ENCODE measurements at places on chromosomes 5 and 9.

DNA sequence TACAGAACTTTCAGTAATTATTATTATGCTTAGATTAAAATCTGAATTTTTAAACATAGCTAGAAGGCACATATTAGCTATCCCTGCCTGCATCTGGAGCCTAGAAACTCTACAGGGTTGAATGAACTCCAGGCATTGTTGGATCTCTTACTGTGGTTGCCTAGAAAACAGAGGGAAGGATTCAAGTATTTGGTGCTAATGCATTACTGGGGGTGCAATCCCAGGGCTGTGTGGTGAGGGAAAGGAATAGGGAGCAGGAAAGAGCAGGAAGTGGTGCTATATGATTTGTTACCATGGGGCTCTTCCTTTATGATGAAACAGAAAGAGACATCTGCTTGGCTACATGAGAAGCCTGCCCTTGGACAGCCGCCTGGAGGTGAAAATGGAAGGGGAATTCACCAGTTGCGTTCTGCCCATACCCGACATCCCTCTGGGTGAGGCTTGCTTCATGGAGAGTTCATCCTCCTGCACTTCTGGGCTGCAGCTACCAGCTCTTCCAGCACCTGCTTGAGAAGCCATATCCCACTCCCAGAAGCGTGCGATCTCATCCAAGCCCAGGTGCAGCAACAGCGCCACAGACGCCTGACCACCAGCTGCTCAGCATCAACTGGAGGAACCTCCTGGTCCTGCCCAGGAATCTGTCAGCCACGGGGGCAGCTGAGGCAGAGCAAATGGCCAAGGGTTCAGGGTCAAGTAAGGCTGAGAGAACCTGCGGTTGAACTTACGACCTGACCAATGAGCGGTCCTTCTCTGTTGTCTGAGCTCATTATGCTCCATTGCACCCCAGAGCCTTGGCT lies 362.8 kb downstream of the SEMA5A start:
- DNase-seq, result no peak

DNA sequence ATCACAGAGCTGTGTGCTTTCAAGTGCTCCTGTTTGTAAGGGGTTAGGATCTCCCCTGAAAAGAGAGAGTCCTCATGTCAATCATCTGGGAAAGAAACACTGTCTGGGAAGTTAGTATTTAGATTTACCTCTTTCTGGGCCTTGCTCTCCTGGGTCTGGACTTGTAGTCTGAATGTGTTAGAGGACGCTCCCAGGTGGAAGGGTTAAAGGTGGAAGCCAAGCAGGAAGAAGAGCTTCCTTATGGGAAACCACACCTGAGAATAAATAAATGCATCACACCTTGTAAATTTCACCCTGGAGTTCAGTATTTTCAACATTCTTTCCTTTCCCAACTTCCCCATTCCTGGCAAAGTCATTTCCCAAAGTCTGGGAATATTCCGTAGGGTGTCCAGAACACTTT lies 1.3 kb downstream of the PLGRKT start:
- no peak for DNase-seq

DNA sequence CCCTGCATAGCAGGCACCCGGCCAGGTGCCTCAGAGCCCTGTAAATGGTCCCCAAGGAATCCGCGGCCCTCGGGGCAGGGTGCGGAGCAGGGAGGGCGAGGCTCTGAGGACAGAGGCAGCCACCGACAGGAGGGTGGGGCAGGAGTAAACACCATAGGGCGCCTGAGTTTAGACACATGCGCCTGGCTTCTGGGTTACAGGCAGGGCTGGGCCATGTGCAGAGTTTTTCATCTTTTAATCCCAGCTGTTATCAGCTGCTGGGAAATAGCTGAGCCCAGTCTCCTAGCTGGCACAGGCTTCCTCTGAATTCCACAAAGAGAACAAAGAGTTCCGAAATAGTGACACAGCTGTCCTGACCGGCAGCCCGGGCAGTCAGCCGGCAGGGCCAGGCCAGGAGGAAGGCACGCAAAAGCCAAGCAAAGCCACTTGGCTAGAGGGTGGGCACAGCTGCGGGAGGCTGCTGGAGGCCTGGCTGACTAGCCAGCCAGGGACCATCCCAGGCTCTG lies 98.9 kb upstream of the PHYKPL start:
- DNase-seq, result no peak

- DNase-seq, result no peak
Measured at GRCh38 chr9:113484258-113484730, 20.8 kb downstream of the RGS3 start.

DNA sequence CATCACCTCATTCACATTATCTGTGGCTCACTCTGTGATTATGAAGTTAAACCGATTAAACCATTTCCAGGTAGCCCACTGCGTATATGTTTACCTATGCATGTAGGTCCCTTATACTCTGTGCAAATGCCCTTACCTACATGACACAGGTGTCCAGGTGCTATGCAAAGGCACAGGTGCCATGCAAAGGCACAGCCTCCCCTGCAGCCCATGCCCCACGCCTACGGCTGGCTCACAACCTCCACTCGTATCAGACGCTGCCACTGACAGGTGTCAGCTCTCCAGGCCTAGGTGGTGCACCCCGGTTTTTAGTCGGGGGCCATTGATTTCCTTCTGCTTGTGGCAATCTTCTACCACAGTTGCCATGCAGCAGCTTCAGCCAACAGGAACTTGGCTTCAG lies 57.7 kb upstream of the IRX1 start:
- DNase-seq, result no peak

DNA sequence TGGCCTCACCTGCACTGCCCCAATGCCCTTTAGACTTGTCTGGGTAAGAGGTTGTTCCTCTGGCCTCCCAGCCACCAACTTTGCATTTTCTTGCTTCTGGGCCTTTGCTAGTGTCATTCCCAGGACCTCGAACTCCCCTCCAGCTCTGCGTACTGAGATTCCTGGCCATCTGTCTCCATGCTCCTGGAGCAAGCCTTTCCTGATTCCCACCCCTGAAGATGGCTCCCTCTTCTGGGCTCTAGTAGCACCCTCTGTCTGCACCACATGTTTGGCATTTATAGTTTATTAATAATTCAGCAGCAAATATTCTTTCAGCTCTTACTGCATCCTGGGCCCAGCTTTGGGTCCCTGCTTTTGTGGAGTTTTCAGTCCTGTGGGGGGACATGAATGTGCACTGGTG lies 14.9 kb downstream of the FAM163B start:
- DNase-seq, result no peak

DNA sequence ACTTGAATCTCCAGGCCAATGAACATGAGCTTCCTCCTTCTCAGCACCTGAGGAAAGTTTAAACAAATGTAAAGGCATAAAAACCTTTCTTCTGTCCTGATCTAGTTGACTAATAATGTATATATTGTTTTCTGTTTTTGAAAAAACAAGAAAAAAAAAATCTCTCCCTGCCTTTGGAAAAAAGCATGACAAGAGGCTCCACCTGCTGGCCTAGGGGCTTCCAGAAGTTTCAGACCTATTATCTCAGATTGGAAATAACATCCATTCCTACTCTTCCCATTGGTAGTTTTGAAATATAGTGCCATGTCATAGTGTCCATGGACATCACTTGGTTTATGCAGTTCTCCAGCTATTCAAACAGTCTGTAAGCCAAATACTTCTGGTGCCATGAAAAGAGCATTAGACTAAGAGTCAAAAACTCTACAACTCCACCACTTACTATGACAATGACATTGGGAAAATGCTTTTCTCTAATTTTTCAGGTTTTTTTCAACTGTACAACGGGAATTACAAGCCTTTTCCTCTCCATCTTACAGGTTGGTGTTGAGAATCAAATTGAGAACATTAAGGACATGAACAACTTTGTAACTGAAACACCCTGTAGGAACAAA lies 409.6 kb upstream of the MPDZ start:
- no peak for DNase-seq

DNA sequence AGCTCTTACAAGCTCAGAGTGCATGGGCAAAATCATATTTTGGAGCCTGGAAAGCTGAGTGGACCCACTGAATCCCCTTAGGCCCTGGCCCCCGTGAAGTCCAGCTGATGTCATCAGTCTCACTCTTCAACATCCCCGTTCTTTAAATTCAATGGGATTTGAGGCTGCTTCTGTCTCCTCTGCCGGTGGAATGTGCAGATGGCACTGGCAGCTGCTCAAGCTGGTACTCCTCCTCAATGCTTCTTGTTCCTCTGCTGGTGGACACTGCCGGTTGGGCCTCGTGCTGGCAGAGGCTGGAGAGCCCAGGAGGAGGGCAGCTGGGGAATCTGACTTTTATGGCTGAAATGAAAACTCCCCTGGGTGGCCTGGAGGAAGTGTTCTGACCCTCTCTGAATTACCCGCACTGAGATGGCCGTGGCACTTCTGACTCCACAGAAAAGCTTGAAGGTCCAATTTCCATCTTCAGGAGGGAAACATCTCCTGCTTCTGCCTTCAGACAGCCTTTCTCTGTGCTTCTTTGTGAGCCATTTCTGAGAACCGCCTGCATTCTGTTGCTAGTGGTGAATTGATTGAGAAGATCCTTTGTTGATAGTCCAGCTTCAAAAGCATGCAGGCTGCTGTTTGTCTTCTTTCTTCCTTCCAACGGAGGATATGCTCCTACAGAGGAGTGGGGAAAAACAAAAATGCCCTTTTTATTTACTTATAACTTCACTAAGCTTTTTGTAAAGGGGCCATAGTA lies 298.9 kb downstream of the TMEM38B start:
- peak; percentile 59 for DNase-seq

GRCh38 chr5:15452781-15453180 lies 47.2 kb upstream of the FBXL7 start:
- no peak for DNase-seq

GRCh38 chr5:58999804-59000203 lies 416.9 kb downstream of the RAB3C start:
- DNase-seq, result peak; percentile 65

DNA sequence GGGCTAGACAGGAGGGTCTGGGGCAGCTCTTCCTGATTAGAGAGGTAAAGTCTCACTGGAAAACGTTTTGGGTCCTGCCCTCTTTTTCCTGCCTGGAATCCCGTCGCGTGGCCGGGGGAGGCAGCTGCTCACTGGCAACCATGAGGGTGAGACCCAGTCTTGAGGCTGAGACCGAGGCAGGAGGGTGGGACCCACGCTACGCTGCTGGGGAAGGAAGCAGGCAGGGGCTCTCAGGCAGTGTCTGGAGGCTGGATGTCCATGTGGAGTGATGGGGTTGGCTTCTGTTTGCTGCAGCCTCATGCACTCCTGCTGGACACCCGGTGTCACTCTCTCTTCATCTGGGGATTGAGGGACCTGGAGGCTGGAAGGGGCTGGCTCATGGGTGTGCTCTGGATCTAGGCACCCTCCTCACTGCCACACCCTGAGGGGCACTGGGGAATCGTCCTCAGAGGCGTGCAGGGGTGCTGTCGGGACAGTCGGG lies 11.3 kb upstream of the SLC2A6 start:
- no peak for DNase-seq

GRCh38 chr9:129344641-129345495 lies 166.8 kb upstream of the IER5L start:
- DNase-seq, result no peak

DNA sequence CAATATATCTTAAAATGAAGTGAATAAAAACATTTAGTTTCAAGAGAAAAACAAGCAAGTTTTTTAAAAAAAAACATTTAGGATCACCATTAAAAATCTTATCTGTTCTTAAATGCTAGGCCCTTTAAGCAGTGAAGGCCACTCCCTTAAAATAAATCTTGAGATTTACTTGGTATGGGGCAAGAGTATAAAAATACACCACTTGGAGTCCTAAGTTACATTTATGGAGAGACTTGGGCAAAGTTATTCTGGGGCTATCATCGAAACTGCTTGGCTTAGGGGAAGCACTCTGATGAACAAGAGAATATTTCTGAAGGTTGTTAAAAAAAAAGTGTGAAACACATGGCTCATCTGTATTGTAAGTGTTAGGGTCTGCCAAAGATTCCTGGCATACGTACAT lies 97.4 kb downstream of the NR3C1 start:
- DNase-seq, result no peak

DNA sequence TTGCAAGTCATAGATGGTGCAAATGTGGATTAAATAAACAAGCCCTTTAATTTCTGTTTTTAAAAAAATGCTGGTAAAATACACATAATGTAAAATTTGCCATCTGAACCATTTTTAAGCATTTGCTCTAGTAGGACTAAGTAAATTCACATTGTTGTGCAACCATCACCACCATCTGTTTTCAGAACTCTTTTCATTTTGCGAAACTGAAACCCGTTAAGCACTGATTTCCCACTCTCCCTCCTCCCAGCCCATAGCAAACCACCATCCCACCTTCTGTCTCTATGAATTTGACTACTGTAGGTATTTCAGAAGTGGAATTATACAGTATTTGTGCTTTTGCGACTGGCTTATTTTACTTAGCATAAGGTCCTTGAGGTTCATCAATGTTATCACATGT lies 103.3 kb upstream of the CNTLN start:
- DNase-seq, result no peak

DNA sequence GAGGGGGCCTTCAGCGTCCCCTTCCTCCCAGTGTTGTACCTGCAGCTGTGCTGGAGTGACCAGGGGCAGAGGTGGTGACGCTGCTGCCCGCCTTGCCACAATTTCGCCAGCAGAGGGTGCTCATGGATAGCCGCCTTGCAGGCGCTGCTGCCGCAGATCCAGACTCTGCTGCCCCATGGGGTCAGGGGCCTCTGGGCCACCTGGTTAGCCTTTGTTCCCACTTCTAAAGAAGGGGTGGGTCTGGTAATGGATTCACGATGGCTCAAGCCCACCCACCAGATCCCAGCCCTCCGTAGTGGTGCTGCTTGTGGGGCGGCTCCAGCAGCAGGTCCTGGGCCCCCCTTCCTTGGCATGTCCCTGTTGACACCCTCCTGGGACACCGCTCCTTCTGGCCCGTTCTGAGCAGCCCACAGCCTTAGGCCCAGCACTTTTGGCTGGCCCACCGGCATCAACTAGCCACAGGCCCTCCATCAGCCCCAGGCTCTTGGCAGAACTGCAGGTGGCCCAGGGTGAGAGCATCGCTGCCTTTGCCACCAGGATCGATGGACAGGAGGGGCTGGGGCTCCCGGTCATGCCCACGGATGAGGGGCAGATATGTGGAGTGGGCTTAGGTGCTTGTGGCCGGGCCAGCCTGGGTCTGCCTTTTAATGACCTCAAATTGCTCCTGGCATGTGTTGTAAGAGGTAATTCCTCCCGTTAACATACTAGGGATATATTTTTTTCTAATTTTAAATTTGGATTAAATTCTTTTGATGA lies 57.2 kb downstream of the COL5A1 start:
- DNase-seq, result peak; percentile 89

GRCh38 chr5:160441311-160441781 lies 19.7 kb downstream of the PTTG1 start:
- DNase-seq, result no peak

DNA sequence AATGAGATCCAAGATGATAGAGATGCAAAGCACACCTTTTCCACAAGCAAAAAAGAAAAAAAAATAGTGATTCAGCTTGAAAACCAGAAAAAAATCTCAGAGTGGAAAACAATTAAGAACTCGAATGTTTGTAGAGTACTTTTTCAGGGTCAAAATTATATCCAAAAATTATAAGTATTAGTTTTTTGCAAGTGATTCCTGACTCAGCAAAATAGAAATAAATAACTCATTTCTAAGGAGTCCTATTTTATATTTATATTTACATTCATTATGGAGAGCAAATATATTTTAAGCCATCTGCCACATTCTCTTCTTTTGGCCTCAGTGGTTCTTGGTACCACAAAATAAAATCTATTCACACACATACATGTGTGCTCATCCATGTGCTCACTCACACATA lies 1011.8 kb upstream of the ARRDC3 start:
- no peak for DNase-seq
